ENCODE measurements at places on chromosomes 11 and 22.

- no peak for DNase-seq
Measured at GRCh38 chr11:70586261-70587074, 188.1 kb downstream of the CTTN start.

DNA sequence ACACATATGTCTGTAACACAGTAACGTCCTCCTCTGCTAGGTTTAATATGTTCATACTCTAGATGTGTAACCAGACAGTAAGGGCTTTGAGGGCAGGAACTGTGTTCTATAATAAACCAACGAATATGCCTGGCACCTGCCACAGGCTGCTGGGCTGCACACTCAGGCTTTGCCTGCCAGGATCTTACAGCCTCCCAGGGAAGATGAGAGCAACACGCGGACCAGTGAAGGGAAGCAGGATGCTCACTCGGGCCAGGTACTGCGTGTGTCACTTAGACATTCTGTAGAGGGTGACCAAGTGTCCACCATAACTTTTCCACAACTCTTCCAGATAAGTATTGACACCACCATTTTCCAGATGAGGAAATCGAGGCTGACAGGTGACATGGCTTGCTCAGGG is 21.7 kb upstream of the BAIAP2L2 start:
- DNase-seq = no peak

DNA sequence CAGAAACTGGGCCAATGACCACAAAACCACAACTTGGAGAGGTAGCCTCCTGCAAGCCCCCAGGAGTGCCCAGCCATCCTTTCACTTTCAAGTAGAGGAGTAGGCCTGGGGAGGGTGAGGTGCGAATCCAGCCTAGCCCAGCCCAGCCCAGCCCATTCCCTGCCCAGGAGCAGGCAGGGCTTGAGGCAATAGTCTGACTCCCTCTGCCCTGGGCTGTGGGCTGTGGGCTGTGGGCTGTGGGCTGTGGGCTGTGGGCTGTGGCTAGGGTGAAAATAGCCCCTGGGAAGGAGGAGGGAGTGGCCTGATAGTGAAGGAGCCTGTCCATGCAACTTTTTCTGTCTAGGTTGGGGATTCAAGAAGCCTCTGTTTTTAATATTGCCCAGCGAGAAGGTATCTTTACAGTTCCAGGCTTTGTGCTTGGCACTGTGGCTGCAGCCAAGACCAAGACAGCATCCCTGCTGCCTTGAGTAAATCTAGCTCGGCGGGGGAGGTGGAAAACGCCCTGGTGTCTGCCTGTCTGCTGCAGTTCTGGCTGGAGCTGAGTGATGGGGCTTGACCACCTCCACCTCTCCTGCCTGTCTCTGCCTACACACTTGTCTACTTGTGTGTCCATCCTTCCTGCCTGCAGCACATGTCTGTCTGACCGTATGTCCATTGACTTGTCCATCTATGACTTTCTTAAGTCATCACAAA is 40.7 kb downstream of the LMO1 start:
- DNase-seq = peak; percentile 59

DNA sequence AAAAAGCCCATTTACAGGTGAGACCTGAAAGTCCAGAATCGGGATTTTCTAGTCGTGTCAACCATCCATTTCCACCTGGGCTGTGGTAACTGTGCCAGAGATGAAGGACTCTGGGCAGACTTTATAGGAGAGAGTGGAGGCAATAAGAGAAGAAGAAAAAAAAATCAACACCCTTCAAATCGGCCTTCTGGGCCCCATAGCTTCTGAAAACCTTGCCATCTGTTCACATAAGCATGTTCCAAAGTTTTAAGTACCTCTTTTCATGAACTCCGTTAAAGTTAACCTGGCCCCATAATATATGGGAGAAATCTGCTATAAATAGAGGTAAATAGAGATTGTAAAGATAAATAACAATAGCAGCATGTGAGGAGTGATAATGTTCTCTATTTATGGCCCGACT is 470.5 kb downstream of the MIAT start:
- no peak for DNase-seq

GRCh38 chr11:65445101-65445603 is 22.6 kb downstream of the NEAT1 start:
- DNase-seq = no peak

- no peak for DNase-seq
Measured at GRCh38 chr11:76323804-76324203, 57.1 kb downstream of the THAP12 start.

DNA sequence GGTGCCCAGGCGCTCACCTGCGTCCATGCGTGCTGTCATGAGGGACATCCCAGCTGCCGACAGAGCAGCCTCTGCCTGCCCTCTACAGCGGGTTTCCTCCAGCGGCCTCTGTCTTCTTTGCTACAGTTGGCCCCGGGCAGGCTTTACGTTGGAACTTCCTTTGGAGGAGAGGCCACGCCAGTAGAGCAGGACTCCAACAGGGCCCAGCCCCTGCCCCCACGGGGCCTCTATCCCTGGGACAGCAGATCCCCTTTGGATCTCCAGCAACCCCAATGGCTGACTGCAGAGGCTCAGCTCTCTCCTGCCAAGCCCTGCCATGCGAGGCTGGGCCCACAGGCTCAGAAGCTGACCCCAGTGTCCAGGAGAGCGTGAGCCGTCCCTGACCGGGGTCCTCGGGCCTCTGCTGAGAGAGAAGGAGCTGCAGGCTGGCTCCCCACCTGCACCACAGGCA is 12.1 kb downstream of the TRPM5 start:
- DNase-seq = no peak

DNA sequence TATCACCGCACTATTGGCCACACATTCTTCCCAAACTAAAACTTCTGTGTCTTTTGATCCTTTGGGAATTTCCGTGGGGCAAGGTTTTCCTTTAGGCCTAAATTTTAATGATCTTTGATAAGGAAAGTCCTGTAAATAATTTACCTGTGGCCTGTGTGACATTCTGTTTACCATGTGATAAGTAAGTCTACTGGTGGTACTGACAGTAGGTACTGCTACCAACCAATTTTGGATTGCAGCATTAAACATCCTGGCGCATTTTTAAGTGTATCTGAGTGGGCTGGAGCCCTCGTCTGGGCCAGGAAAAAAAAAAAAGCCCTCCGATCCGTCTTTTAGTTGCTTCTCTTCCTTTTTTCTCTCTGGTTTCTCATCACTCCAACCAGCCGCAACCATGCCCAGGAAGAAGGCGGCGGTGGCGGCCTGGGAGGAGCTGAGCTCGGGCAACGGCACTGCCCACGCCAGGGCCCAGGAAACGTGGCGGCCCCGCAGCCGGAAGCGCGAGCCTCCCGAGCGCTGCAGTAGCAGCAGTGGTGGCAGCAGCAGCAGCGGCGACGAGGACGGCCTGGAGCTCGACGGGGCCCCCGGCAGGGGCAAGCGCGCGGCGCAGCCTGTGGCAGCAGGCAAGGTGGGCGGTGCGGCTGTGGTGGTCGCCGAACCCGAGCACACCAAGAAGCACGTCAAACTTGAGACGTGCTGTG is 33.6 kb downstream of the ASRGL1 start:
- DNase-seq = no peak

- no peak for DNase-seq
Measured at GRCh38 chr22:49664891-49665290, 162.8 kb downstream of the BRD1 start.

GRCh38 chr11:2308713-2309112 is 6.9 kb downstream of the TSPAN32 start:
- DNase-seq = no peak

DNA sequence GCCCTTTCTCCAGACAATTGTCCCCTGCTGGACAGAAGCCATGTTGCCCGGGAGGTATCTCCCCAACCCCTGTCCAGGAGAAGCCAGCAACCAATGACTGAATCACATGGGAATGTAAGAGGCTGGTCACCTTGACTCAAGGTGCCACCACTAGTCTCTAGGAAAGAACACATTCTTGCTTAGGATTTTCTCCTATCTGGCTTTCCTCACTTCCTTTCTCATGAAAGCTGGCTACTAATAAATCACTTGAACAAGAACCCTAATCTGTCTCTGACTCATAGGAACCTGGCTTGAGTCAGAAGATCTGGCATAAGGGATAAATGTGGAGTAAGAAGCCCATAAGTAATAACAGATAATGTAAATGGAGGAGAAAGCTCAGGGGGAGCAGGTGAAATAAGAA is 101.4 kb upstream of the C11orf87 start:
- DNase-seq = no peak

- DNase-seq = no peak
Measured at GRCh38 chr11:46404476-46405017, 13.0 kb upstream of the CHRM4 start.

GRCh38 chr22:27467711-27468110 is 333.8 kb downstream of the MN1 start:
- DNase-seq = no peak

DNA sequence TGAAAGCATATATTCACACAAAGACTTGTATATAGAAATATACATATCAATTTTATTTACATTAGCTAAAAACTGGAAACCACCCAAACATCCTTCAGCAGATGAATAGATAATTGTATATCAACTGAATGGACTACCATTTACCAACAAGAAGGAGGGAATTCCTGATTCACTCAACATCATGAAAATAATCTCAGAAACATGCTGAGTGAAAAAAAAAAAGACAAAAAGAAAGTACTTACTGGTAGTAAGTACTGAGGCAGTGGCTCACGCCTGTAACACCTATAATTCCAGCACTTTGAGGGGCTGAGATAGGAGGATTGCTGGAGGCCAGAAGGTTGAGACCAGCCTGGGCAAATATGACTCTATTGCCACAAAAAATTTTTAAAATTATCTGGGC is 7.4 kb upstream of the IPO7 start:
- DNase-seq = no peak

- DNase-seq = peak; percentile 27
Measured at GRCh38 chr11:43576320-43576802, 104.2 kb upstream of the HSD17B12 start.

DNA sequence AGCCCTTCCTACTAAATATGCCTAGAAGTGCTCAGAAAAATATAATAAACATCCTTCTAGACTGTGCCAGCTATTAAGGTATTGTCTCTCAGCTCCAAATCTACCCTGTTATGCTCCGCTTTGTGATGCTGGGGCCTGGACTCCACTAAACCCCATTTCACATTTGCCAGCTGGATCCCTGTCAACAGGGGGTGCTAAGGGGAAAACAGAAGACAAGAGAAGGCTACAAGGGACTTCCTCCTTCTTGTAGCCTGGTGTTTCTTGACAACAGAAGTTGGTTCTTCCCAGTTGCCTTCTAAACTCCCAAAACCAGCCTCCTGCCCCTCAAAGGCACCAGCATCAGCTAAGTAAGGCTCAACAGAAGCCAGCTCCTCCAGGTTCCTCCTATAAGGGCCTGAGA is 5.2 kb downstream of the NUMA1 start:
- peak; percentile 68 for DNase-seq

DNA sequence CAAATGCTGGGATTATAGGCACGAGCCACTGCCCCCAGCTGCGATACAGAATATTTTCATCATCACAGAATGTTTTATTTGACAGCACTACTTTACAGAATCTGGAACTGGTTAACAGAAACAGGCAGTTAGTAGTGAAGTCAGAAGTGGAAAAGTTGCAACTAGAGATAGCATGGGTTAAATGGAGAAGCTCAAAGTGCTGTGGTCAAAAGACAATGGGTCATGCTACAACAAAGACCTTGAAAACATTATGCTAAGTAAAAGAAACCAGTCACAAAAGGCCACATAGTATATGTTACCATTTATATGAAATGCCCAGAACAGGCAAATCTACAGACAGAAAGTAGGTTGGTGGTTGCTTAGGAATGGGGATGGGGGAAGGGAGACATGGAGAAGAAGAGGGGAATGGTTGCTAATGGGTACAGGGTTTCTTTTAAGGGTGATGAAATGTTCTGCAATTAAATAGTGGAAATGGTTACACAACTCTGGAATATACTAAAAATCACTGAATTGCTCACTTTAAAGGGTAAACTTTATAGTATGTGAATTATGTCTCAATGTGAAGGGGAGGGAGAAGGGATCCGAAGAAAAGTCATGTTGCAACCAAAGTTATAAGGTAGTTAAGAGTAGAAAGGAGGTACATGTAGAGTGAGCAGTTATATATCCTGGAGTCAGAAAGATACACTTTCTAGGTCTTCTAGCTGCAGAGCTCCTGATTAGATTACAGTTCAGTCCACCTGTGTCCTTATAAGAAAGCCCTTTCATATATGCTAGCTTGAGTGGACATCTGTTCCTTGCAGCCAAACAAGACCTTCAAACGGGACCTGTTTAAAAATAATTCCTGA is 46.3 kb upstream of the RAPSN start:
- no peak for DNase-seq

GRCh38 chr11:74138572-74138971 is 32.2 kb downstream of the C2CD3 start:
- DNase-seq = no peak

- DNase-seq = peak; percentile 67
Measured at GRCh38 chr11:76698321-76699043, 27.9 kb upstream of the LRRC32 start.

GRCh38 chr11:103210543-103210942 is 101.3 kb downstream of the DYNC2H1 start:
- no peak for DNase-seq

GRCh38 chr11:92714111-92714510 is 255.3 kb upstream of the MTNR1B start:
- DNase-seq = no peak

- DNase-seq = no peak
Measured at GRCh38 chr11:62433904-62434276, 15.1 kb downstream of the SCGB1A1 start.

- peak; percentile 53 for DNase-seq
Measured at GRCh38 chr22:23315341-23315917, 135.1 kb downstream of the BCR start.

DNA sequence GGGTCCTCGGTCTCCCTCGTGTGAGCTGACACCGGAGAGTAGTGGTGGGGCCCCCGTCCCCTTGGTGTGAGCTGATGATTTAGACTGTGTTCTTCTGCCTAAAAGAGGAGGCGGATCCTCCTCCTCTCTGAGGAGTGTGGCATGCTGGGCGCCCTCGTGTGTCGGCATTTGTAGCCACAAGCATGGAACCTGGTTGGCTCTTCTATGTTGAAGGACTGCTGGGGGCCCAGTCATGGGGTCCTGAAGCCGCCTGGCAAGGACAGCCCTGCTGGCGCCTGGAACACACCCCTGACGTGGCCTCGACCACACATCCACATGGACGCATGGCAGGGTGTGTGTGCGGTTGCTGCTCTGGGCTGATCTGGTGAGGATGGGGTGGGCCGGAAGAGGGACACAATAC is 50.2 kb downstream of the AP2A2 start:
- DNase-seq = peak; percentile 37

- no peak for DNase-seq
Measured at GRCh38 chr22:48490500-48491411, 1336.9 kb downstream of the BRD1 start.

GRCh38 chr11:11512090-11512489 is 109.7 kb downstream of the GALNT18 start:
- DNase-seq = no peak

- no peak for DNase-seq
Measured at GRCh38 chr11:60864856-60865513, 2.4 kb upstream of the ZP1 start.

GRCh38 chr11:81007046-81007445 is 1566.2 kb upstream of the TENM4 start:
- peak; percentile 8 for DNase-seq

- no peak for DNase-seq
Measured at GRCh38 chr11:65310215-65310614, 4.5 kb upstream of the CDC42EP2 start.

Data from NB4 (cell line).